ENCODE measurements at places on chromosomes 3 and 15.
A peak's percentile ranks its signal among the peaks of the same experiment; 100 is the strongest.

- no peak for DNase-seq
Observed at GRCh38 chr3:184662187-184662586, 49.7 kb downstream of the MAGEF1 start.

GRCh38 chr15:67922971-67923945, 83.4 kb upstream of the RNU6-1 start:
- no peak for DNase-seq

DNA sequence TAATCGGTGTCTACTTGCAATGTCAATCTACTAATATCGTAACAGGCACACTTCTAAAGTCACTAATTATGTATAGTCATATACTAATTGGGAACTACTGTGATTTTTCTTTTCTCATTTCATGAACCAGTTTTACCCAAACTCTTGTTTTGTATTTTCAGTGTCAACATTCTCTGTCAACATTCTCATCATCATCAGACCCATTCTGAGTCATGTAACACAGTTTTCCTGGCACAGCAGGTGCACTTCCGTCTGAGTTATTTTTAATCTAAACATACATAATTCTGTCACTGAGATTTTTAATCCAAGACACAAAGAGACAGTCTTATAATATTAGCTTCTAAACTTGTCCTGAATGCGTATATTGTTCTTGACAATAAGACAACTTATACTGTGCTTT, 205.1 kb upstream of the EIF1B start:
- DNase-seq = no peak

DNA sequence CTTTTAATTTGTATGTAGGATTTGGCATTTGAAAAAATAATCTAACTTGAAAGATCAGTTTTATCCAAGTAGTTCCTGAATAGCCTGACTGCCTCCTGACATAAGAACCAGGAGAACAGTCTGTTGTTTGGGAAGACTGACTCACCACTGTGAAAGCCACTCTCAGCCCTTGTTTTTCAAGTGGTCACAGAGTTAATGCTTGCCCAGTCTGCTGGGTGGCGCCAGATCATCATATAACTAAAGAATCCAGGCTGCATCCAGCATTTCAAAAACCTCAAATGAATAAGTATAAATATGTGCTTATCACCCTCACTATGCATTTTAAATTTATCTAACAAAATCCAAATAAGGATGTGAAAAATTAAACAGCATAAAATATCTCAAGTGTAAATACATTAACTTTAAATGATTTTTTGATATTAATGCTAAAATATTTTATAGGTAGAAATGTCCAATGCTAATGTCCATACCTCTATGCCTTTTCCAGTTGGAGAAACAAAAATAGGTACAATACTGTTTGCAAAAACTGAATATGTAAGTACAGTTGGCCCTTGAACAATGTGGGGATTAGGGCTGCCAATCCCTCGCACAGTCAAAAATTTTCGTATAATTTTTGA, 26.9 kb upstream of the ZBBX start:
- DNase-seq = no peak

DNA sequence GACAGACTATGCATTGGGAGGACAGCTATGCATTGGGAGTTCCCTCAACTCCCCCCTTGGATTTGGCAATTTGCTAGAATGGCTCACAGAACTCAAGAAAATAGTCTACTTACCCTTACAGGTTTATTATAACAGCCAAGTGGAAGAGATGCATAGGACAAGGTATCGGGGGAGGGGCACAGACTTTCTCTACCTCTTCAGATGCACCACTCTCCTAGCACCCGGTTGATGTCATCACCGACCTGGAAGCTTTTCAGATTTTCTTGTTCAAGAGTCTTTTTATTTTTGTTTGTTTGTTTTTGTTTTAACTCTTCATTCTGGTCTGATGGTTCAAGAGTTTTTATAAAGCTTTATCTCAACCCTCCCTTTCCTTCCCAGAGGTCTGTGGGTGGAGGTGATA, 20.7 kb upstream of the ADAMTS9 start:
- no peak for DNase-seq

GRCh38 chr3:124351430-124352148, 359.7 kb upstream of the ROPN1 start:
- peak; percentile 49 for DNase-seq

DNA sequence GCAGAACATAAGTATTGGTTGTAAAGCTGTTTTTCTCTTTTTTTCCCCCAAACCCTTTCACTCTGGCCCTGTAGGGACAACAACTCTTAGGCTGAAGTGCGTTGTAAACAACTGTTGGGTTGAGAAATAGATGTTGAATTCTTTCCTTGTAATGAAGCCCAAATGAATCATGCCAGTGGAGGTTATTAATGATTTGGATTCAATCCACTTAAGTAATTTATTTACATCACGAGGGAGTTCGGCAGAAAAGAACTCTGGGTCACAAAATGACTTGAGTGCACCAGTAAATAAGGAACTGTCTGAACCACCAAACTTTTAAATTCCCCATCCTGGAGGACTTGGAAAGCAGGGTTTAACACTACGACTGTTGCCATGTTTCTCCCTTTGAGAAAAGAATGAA, 218.9 kb downstream of the PDZRN3 start:
- no peak for DNase-seq

DNA sequence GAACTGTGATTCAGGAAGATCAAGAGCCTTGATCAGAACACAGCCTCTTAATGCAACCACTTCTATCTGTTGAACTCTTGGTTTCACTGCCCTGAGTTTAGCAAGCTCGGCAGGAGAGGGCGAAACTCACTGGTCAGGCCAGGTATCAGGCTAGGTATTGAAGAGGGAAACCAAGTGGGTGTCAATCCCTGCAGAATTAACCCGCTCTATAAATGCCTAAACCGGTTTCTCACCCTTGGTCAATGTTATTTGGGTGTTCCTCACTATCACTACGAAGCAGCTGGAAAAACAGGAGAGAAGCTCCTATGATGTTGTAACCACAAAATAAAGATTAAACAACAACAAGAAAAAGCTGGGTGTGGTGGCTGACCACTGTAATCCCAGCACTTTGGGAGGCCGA, 23.9 kb downstream of the LIPH start:
- no peak for DNase-seq

GRCh38 chr3:188583341-188584161, 429.6 kb downstream of the LPP start:
- no peak for DNase-seq

DNA sequence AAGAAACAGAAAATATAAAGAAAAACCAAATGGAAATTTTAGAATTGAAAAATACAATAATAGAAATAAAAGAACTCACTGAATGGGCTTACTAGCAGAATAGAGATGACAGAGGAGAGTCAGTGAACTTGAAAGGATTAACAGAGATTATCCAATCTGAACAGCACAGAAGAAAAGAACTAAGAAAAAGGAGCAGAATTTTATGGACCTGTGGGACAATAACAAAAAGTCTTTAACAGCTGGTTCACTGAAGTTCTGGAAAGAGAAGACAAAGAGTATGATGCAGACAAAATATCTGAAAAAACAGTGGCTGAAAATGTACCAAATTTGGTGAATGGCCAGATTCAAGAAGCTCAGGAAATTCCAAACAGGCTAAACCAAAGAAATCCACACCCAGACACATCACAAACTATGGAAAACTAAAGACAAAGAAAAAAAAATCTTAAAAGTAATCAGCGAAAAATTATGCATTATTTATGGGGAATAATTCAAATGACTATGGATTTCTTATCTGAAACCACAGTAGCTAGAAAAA, 9.7 kb upstream of the GNB5 start:
- no peak for DNase-seq

DNA sequence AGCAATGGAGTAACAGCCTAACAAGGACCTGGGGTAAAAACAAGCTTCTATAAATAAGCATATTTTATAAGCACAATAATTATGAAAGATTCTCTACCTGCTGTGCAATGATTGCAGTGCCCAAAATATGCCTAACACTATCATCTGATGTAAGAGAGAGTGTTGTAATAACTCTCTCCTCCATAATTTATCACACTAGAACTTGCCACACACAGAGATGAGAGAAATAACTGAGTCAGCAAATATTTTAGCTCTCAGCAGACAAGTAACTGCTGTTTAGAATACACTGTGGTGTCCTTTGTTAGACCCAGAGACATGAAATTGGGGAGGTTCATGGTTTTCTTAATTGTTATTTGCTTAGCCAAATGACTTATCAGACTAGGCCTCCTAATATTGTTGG, 105.3 kb upstream of the ACP3 start:
- DNase-seq = no peak

DNA sequence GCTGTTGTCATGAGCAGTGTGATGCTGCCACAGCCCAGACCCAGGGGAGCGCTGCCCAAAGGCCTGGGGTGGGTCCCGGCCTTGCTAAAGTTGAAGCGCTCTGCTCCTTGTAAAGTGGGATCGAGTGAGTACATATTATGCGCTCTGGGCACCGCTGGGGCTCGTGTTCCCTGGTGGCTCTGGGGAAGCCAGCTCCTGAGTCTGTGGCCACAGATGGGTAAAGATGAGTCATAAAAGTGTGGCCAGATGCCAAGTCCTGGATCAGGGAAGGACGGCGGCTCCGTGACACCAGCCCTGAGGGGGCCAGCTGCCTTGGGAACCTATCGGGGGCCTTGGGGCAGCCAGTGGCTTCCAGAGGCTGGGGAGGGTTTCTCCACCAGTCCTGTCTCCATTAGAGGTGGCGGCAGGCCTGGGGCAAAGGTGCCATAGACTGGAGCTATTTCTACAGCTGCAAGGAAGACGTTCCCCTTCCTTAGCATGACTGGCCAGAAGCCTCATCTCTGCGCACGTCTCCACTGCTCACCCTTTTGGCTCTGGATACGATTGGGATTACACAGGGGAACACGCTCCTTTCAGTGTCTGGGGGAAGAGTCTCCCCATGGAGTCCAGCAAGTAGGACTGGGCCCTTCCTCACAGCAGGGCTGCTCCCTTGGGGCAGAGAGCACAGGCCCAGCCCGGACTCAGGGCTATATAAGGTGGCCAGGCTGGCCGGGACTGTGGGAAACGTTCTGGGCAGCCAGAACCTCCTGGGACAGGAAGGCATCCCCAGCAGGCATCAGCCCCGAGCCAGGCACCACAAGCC, 1.2 kb upstream of the ITIH4 start:
- DNase-seq = no peak

- DNase-seq = no peak
Observed at GRCh38 chr3:58072052-58072762, 64.0 kb downstream of the FLNB start.

- no peak for DNase-seq
Observed at GRCh38 chr15:44029003-44029402, 166.1 kb downstream of the FRMD5 start.

DNA sequence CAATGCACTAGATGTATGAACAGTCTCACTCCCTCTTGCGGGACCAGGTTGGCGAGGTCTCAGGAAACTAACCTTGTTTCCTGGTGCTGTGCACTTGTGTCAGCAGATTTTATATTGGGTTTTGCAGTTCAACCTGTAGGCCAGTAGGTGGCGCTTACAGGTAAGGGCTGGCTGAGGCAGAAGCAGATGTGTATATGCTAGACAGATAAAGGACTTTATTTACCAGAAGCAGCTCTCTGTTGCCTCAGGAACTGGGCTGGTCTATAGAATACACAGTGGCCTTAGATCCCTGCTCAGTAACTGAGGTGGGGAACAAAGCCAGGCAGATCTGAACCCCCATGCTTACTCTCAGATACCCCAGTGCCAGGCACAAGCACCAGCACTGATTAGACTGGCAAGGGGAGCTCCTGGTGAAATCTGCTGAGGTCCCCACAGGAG, 296.8 kb downstream of the DOCK3 start:
- peak; percentile 31 for DNase-seq

- no peak for DNase-seq
Observed at GRCh38 chr15:40155270-40155910, 5.5 kb upstream of the BUB1B start.

- no peak for DNase-seq
Observed at GRCh38 chr15:62257996-62258521, 93.0 kb upstream of the C2CD4B start.

- DNase-seq = no peak
Observed at GRCh38 chr3:8981700-8982099, 18.4 kb upstream of the RAD18 start.

GRCh38 chr3:187551416-187551815, 118.8 kb downstream of the SST start:
- no peak for DNase-seq

DNA sequence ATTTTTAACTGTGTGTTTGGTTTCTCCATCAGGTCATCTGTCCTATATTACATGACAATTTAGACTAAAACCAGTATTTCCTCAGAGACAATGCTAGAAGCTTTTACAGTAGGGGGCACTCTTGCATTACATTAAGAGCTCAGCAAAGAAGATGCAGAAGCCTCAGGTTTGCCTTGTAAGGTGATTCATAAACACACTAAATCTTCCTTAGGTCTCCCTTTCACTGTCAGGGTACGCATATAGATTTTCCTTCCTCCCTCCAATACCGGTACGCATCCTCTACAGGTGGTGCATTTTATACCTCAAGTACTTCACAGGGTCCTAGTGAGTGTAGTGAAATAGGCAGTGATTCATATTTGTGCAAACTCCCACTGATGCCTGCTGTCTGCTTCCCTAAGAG, 46.5 kb downstream of the CD86 start:
- DNase-seq = peak; percentile 13

DNA sequence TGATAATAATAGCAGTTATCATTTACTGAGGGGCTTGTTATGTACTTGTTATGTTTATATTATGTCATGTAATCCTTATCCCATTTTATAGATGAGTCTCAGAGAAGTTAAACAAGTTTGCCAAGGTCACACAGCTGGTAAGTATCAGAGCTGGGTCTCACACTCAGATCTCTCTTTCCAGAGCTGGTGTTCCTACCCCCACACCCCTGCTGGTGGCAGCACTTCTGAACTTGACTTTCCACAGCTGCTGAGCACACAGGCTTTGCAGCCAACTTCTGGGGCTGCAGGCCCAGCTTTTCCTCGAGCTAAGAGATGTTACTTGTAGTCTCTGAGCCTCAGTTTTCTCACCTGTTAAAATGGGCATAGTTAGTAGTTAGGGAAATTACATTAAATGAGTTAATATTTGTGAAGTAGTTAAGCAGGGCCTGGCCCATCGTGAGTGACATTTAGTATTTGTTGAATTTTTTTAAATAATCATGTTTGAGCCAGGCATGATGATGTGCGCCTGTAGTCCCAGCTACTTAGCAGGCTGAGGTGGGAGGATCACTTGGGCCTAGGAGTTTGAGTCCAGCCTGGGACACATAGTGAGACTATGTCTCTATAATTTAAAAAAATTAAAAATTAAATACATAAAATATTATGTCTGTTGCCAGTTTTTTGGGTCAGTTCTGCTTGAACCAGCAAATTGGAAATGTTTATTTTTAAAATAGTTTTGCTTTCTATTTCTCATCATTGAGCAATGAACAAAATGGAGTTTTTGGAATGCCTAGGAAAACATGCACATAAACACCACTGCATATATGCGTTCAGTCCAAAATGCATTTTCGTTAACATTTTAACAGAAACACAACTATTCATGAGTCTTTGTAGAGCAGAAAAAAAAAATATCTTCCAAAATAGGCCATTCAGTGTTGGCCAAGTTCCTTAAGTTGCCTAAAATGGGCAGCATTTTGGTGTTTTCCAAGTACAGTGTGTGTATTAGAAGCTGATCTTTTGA, 87.3 kb downstream of the SMAD6 start:
- DNase-seq = peak; percentile 70

Data from HuH-7.5 (cell line).